SK-N-DZ (cell line): ENCODE measurements at places on chromosomes 13 and 19.

- no peak for DNase-seq
Measured at GRCh38 chr19:2350656-2351055, 9.4 kb upstream of the TMPRSS9 start.

DNA sequence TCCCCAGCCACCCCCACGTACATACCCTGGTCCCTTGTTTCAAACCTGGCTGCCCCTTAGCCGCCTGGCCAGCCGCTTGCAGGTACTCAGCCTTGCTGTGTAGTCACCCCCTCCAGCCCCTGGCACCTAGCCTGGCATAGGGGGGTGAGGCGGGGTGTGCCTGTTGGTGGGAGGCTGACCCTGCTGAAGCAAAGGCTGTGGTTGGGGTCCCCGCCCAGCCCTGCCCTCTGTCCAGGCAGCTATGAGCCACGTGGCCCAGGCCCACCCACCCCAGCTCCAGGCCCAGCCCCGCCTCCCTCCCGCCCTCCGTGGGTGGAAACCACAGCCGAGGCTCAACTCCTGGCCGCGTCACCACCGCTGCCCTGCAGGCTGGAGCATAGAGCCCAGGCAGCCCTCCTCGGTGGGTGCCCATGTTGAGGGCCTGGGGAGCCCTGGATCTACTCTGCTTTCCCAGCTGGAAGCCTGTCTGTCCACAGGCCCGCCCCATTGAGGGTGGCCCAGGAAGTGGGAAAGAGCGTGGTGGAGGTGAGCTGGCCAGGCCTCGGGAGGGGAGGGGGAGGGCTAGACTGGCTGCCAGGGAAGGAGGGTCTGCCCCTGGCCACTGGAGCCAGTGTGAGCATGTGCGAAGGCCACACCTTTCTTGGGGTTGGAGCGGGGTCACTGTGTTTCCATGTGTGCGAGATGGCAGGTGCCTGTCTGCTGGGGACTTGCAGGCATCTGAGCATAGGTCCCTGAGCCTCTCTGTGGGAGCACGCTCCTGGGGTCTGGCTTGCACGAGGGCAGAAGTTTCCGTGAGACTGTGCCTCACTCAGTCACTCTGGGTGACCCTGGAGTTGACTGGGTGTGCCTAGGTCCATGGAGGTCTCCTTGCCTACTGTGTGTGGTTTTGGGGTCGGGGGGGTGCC is 31.0 kb downstream of the PAK4 start:
- no peak for DNase-seq

GRCh38 chr13:42924344-42924743 is 67.7 kb downstream of the EPSTI1 start:
- no peak for DNase-seq

GRCh38 chr13:91326146-91326545 is 21.3 kb upstream of the MIR17HG start:
- no peak for DNase-seq

GRCh38 chr19:41218615-41219507 is at the start of gene AXL:
Gene AXL (plus strand): TSS chr19:41219223. CDS start chr19:41219393, 170 bp downstream.
- no peak for DNase-seq

DNA sequence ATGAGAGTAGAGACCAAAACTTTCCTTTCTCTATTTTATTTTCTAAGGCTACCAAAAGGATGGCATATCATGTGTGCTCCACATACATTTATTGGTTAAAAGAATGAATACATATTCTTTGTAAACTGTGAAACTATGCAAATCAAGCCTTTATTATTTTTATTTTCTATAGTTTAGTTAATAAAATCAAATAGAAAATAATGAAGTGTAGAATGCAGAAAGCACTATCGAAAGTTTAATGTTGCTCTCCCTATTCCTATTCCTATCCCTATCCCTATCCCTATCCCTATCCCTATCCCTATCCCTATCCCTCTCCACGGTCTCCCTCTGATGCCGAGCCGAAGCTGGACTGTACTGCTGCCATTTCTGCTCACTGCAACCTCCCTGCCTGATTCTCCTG is 60.3 kb downstream of the ZNF100 start:
- DNase-seq: no peak

- DNase-seq: peak; percentile 60
Measured at GRCh38 chr19:1942078-1942933, 1.3 kb downstream of the CSNK1G2 start.

DNA sequence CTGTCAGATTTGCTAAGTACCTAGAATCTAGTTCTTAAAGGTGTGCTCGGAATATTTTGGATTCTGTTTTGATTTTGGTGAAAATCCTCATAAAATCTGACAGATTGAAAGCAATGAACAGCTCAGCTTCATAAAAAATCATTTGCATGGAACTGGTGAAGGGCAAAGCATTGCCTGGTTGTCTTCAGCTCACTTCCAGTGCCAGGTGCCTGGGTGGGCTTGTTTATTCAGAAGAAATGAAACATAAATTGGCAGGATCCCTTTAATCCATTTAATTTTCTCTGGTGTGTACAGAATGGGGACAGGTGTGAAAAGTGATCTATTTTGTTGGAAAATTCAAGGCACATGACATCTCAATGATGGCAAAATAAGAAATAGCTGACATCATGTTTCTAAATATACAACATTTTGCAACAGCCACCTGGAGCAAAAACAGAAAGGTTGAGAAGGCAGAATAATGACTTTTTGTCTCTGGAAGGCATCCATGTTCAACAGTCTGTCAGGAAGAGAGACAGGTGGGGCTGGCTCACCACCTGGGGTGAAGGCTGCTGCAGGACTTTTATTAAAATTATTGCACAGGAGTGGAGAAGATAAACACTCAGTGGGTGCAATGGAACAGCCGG is 52.2 kb downstream of the RFC3 start:
- DNase-seq: no peak

DNA sequence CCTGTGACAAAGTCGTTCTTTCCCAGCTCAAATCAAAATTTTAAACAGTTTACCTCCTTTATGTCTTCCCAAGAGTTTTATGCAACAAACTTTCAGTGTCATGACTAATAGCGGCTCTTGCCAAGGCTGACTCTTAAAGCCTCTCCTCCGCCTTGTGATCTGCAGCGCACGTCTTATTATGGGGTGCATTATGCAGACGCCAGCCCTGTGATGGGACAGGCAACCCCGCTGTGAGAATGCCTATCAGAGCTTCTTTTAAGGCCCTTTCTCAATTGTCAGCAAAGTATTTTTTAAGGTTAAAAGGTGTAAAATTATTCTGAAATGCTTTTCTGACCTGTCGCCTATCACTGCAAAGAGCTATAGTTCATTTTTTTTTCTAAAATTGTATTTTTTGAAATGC is 152.8 kb downstream of the SOX1 start:
- DNase-seq: no peak

GRCh38 chr13:101111894-101112293 is 304.4 kb downstream of the NALCN start:
- no peak for DNase-seq

GRCh38 chr13:34881494-34881893 is 60.6 kb upstream of the NBEA start:
- no peak for DNase-seq

DNA sequence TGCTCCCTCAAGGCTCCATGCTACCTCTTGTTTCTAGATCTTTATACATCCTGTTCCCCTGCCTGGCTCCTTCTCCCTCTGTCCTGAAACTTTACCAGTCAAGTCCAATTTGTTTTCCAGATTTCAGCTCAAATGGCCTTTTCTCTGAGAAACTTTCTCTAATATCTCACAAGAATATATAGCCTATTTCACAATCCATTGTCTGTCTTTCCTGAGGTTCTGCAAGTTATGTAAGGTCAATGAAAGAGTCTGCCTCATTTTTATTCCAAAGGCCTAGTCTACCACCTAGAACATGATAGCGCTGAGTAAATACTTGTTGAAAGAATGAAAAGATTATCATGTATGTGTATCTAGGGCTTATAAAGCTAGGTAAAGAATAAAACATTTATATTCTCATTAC is 348.8 kb downstream of the SPRY2 start:
- no peak for DNase-seq

GRCh38 chr13:75514080-75514995 is 23.3 kb downstream of the COMMD6 start:
- DNase-seq: no peak

DNA sequence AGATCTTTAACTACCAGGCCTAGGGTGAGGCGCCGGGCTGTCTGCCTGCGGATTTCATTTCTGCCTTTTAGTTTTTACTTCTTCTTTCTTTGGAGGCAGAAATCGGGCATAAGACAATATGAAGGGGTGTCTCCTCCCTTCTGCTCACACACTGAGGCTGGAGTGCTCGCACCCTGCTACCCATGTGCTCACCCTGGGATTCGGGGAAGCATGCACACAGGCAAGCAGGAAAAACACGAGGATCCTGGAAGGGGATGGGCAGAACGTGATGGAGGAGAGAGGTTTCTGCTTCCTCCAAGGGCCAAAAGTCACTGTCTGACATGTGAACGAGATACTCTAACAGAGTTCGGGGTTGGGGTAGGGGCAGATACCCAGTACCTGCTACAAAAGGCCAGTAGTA is 28.4 kb downstream of the ZNF823 start:
- DNase-seq: peak; percentile 28

- DNase-seq: no peak
Measured at GRCh38 chr13:66546534-66547379, 683.4 kb downstream of the PCDH9 start.

DNA sequence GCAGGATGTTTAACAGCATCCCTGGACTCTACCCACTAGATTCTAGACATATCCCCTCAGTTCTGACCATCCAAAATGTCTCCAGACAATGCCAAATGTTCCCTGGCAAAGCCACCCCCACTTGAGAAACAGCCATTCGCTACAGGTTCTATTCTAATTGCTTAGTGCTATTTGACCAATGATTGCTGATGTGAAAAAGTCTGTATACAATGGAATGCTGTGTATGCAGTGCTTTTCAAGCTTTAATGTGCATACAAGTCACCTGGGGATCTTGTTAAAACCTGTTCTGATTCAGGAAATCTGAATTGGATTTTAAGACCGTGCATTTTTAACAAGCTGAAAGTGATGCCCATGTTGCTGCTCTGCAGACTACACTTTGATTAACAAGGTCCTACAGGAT is 331.8 kb upstream of the KLF12 start:
- DNase-seq: no peak

GRCh38 chr13:27636589-27637288 is 15.0 kb downstream of the POLR1D start:
- DNase-seq: no peak

GRCh38 chr19:3287814-3288213 is 63.4 kb downstream of the CELF5 start:
- DNase-seq: no peak

GRCh38 chr13:71831716-71832115 is 35.3 kb downstream of the DACH1 start:
- peak; percentile 46 for DNase-seq

DNA sequence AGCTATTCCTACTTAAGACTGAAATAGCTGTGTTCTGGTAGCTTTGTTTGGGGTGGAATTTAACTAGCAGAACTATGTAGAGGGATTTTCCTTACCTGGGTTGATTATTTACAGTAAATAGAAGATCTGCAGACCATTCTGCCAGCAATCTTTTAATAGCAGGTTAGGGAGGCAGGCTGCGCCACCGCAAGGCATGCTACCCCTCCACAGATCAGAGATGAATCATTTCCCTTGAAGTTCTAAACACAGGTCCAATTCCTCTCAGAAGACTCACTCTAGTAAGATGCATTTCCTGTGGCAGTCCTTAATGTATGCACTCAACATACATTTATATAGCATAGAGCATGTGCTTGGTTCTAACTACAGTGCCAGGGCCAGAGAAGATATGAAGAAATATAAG is 109.0 kb downstream of the TNFRSF19 start:
- no peak for DNase-seq

DNA sequence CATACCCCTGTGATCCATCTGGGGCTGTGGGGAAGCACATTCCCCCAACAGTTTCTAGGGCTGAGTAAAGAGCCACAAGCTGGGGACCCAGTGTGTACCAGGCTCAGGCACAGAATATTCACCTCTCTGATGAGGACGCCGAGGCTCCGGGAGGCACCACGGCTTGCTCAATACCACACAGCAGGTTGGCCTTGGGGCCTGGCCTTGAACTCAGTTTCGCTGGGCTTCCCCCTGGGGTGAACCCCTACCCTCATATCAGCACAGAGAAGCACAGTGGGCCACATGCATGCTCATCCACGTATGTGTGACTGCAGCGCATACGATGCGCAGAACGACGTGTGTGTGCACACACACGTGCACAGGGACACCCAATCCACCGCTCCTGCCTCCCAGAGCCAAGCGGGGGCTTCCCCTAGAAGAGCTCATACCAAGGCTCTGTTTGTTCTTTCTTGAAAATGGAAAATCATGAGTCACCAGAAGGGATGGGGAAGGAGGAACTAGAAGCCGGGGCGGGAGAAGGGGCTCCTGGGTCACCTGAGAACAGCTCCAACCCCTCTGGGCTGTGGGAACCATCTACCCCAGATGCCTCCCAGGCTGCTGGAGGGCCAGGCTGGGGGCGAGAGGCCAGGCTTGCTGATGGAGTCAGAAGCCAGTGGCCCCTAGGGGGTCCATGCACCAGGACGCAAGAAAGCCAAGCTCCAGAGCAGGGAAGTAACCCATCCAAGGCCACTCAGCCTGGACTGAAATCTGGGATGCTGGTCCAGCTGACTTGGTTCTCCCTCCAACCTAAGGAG is 4.9 kb upstream of the PDE4C start:
- DNase-seq: no peak

- no peak for DNase-seq
Measured at GRCh38 chr13:92560883-92561282, 665.7 kb upstream of the GPC6 start.

DNA sequence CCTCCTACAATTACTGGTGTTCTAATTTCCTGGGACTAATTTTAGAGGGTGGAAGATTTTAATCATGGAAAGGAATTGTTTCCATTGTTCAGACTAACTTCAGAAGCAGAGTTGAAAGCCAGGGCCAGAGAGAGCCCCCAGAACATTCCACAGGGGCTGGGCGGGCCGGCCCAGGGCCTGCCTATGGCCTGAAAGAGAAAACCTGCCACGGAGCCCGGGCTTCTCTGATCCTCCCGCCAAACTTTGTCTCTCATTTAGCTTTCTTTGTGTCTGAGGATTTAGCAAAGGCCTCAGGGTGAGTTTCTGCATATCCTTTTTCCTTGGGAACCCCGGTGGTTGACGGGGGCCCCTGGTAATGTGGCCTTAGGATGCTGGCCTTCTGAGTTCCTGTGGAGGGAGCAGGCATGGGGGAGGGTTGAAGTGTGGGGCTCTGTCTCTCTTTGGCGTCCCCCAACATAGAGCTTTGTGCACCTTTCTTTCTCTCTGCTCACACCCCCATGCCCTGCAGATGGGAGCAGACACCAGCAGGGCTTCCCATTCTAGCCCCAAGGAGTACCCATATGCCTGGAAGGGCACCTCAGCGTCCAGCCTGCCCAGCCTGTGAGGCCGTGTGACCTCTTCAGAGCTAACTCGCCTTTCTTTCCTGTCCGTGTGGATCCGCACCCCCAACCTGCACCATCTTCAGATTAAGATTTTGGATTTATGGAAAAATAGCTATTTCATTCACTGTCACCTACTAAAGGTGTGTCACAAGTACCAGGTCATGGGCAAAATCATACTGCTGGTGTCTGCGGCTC is 539.5 kb downstream of the FGF9 start:
- DNase-seq: no peak

DNA sequence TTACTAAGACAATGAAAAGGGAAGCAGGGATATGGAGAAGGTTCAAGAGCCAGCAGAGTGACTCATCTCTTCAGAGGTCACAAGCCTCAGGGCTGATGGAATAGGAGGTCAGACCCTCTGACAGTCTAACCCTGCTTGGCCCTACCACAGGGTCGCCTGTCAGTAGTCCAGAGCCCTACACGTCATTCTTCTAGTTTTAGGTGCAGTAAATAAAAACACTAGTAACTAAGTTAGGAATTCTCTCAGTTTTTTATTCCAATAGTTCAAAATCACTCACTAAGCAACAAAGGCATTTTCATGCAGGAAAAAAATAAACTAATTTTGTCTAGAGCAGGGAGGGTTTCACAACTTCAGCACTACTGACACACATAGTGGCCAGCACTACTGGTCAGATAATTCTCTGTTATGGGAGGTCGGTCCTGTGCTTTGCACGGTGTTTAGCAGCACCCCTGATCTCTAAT is 27.2 kb downstream of the FOXO1 start:
- DNase-seq: no peak
